ENCODE measurements at places on chromosomes 6 and 20. TPM values are rescaled to one million over a fixed set of nuclear protein-coding genes. Genes with fewer than 3 reads are reported as not detected.
A peak's percentile ranks its signal among the peaks of the same experiment; 100 is the strongest.

SLC25A27 gene
- total RNA-seq, result 33.8 TPM

EEF1A1 gene
- 11,574 TPM for total RNA-seq

KLHDC3 gene
- total RNA-seq, result 95.1 TPM

SYNJ2 gene
- 41.0 TPM for total RNA-seq

PRDM13 gene
- total RNA-seq, result not detected

NR2E1 gene
- total RNA-seq, result not detected

PPIL6 gene
- 4.8 TPM for total RNA-seq

DNA sequence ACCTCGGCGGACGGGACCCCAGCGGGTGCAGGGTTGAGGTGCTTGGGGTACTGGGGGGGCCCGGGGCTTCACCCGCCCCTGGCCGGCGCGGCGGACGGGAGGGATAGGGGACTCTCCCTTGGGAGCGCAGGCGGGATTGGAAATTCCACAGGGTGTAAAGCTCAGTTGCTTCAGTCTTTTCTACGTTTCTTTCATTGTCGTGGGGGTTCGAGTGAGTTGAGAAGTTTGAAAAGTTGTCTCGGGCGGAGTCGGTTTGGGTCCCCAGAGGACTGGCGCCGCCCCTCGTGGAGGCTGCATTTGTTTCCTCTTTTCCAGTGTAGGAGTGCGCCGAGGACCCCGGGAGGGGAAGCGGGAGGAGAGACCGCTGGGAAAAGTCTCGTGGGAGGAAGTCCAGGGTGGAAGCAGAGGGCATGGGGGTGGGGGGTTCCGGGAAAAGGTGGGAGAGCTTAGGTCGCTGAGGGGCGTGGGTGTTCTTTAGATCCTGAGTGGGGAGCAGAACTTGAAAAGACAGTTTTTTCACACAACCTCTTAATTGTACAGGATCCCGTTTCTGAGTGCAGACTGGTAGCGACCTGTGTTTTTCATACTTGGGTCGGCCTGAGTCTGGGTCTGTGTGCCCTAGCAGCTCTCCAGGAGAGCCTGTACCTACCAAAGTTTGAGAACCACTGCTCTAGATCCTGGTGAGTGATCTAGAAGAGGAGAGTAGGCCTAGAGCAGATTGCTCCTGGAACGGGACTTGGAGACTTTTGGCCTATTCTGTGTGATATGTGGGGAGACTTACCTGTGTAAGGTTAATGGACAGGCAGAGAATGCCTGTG, 495 bp downstream of the FAM83B start:
- DNase-seq, result peak; percentile 59
- peak overlapping the region; percentile 99 for H3K4me3 ChIP-seq
- H3K27me3 ChIP-seq, result peaks cover 6% of the 10 kb centered on the region
- peak overlapping the region; percentile 99 for H3K27ac ChIP-seq

- H3K27ac ChIP-seq, result no peak overlapping the region
- H3K4me1 ChIP-seq, result peaks cover 12% of the 10 kb centered on the region
- no peak overlapping the region for H3K4me3 ChIP-seq
- no peak for DNase-seq
- H3K27me3 ChIP-seq, result no peaks in the 10 kb centered on the region
Measured at GRCh38 chr6:118535176-118535844, 12.8 kb upstream of the PLN start.

GRCh38 chr6:80143419-80143937, 37.0 kb downstream of the BCKDHB start:
- DNase-seq, result no peak
- H3K4me3 ChIP-seq, result no peak overlapping the region
- H3K4me1 ChIP-seq, result peaks cover 16% of the 10 kb centered on the region
- peak overlapping the region; percentile 32 for H3K27ac ChIP-seq
- no peaks in the 10 kb centered on the region for H3K27me3 ChIP-seq
- H3K36me3 ChIP-seq, result peaks cover 13% of the 10 kb centered on the region

- H3K36me3 ChIP-seq, result peaks cover 5% of the 10 kb centered on the region
- peak; percentile 65 for DNase-seq
- H3K4me1 ChIP-seq, result peaks cover 24% of the 10 kb centered on the region
- no peaks in the 10 kb centered on the region for H3K27me3 ChIP-seq
- no peak overlapping the region for H3K27ac ChIP-seq
Measured at GRCh38 chr6:52286798-52287432, 2.4 kb upstream of the MCM3 start.

- H3K4me3 ChIP-seq, result no peak overlapping the region
- H3K4me1 ChIP-seq, result no peaks in the 10 kb centered on the region
- no peak for DNase-seq
- H3K27me3 ChIP-seq, result peaks cover 8% of the 10 kb centered on the region
- H3K27ac ChIP-seq, result no peak overlapping the region
Measured at GRCh38 chr6:105459864-105460263, 57.0 kb upstream of the PREP start.

- H3K4me1 ChIP-seq, result peaks cover 20% of the 10 kb centered on the region
- DNase-seq, result no peak
- H3K4me3 ChIP-seq, result no peak overlapping the region
- H3K27ac ChIP-seq, result peak overlapping the region; percentile 39
- H3K27me3 ChIP-seq, result no peaks in the 10 kb centered on the region
Measured at GRCh38 chr6:17703256-17703694, 3.5 kb downstream of the NUP153 start.

GRCh38 chr6:22732176-22732970, 163.0 kb downstream of the HDGFL1 start:
- DNase-seq, result no peak
- no peaks in the 10 kb centered on the region for H3K27me3 ChIP-seq
- no peaks in the 10 kb centered on the region for H3K36me3 ChIP-seq
- peak overlapping the region; percentile 7 for H3K27ac ChIP-seq
- H3K4me3 ChIP-seq, result no peak overlapping the region

DNA sequence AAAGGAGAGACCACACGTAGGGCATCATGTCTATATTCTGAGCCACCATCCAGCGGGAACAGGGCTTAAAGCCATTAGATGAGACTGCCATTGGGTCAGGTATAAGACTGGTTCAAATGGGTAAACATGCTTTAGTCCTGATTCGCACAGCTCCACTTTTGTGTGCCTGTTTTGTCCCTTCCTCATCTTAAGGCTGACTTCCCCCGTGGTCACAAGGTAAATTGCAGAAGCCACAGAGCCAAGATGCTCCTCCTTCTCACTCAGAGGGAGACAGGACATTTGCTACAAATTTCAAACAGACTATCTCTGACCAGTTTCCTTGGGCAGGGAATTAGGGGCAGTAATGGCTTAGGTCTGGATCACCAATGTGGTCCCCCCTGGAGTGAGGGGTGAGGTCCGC, 11.4 kb upstream of the IFNGR1 start:
- no peak for DNase-seq
- H3K4me3 ChIP-seq, result no peak overlapping the region
- H3K27ac ChIP-seq, result no peak overlapping the region
- H3K36me3 ChIP-seq, result no peaks in the 10 kb centered on the region

DNA sequence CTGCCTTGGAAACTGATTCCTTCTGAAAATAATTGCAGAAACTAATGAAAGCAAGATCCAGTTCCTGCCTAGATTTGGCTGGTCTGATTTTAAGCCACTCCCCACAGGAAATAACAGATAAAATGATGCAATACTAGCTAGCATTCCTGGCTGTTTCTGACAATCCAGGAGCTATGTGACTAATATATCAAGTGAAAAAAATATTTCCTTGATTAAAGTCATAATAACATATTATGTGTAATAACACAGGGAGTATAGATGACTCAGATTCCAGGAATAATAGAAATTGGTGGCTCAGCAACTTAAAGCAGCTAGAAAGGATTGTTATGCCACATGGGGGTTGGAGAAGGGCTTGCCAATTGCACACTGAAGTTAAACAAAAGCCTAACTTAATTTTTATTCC, 182.7 kb upstream of the SALL4 start:
- DNase-seq, result no peak
- H3K4me1 ChIP-seq, result peaks cover 16% of the 10 kb centered on the region
- H3K4me3 ChIP-seq, result no peak overlapping the region
- no peaks in the 10 kb centered on the region for H3K36me3 ChIP-seq
- H3K27ac ChIP-seq, result peak overlapping the region; percentile 87

DNA sequence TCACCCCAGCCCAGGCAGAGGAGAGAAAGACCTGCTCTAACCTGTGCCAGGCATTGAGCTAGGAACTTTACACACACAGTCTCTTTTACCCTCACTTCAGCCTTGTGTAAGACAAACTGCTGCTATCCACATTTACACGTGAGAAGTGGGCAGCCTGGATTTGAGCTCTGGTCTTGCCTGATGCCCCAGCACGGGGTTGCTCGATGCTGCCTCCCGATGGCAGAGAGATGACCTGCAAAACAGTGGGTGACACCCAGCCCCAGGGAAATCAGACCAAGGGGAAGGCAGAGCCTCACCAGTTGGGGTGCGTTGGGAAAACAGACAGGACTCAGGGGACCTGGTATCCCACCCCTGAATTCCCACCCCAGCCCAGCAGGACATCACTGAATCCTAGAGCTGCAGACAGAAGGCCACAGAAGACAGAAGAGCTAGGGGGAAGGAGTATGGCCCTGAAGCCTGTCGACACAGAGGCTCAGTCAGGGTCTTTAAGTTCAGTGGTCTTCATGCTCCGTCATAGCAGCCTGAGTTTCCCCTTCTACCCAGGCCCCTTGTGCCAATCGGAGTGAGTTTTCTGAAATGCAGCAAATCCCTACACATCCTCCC, 990 bp downstream of the BPI start:
- DNase-seq, result no peak
- H3K27ac ChIP-seq, result no peak overlapping the region

DNA sequence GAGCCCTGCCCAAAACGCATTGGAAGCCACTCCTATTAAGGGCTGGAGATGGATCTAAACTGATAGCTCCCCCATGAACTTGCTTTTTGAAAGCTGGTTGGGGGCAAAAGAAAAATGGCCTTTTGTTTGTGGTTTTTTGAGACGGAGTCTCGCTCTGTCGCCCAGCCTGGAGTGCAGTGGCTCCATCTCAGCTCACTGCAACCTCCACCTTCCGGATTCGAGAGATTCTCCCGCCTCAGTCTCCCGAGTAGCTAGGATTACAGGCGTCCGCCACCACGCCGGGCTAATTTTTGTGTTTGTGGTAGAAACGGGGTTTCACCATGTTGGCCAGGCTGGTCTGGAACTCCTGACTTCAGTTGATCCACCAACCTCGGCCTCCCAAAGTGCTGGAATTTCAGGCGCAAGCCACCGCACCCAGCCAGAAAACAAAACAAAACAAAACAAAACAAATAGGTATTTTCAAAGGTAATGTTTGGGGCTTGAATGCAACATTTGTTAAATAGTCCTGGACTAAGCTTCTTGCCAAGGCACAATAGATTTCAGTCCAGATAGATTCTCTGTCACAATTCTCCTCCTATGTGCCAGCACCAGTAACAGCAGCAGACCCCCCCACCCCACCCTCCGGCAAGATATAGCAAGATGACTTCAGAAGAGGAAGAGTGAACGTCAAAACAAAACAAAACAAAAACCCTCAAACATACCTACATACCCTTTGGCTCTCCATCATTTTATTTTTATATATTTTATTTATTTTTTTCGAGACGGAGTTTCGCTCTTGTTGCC, 26.5 kb upstream of the ABT1 start:
- H3K27ac ChIP-seq, result no peak overlapping the region
- peaks cover 16% of the 10 kb centered on the region for H3K4me1 ChIP-seq
- no peak for DNase-seq

DNA sequence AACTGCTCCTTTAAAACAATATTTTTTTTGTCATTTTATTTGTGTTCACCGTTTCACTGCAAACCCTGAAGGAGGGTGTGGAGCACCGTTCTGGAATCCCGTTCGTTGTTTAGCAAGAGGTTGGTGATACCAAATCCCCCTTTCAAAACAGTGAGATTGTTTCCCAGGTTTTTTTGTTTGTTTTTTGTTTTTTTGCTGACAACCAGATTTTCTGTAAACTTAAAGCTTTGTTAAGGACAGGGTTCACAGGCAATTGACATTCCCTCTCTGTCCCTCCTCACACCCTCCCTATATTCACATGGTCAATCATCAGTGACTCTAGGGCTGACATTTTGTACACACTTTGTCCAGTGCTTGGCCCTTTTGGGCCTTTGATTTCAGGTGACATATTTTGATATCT, 21.0 kb upstream of the MROH8 start:
- peaks cover 27% of the 10 kb centered on the region for H3K36me3 ChIP-seq
- peaks cover 14% of the 10 kb centered on the region for H3K4me1 ChIP-seq
- H3K27ac ChIP-seq, result no peak overlapping the region
- no peak for DNase-seq
- no peaks in the 10 kb centered on the region for H3K27me3 ChIP-seq
- no peak overlapping the region for H3K4me3 ChIP-seq

DNA sequence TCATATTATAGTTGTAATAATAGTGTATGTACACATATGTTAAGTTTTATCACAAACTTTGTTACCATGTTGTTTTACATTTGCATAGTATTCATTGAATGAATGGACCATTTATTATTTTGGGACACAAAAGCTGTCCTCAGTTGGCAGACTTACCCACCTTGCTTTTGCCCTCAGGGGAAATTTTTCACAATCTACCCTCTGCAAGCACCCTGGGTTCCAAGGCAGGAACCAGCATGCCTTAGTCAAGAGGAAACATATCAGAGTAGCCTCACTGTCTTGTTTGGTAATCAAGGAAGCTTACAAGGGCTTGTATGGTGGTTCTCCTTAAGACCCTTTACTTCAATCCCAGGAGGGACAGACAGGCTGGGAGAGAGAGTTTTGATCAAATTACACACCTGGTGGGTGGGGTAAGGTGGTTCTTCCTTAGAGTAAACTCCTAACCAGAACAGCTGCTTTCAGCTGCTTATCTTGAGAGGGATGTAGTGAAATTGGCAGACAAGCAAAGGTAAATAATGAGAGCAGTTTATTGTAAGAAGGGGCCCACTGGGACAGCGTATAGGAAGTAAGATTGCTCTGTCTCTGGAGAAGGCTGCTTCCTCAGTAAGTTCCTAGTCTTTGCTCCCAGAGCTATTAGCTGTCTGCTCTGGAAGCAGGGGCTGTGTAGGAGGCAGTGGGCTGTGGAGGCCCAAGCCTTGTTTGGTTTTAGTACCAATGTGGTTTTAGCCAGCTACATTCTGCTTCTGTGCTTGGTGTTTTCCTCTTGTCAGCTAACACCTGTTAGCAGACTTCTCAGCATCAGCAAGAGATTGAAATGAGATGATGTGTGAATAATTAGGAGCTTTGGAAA, 31.1 kb downstream of the BRPF3 start:
- no peak overlapping the region for H3K4me3 ChIP-seq
- H3K4me1 ChIP-seq, result peaks cover 24% of the 10 kb centered on the region
- H3K36me3 ChIP-seq, result peaks cover 54% of the 10 kb centered on the region
- no peak for DNase-seq

DNA sequence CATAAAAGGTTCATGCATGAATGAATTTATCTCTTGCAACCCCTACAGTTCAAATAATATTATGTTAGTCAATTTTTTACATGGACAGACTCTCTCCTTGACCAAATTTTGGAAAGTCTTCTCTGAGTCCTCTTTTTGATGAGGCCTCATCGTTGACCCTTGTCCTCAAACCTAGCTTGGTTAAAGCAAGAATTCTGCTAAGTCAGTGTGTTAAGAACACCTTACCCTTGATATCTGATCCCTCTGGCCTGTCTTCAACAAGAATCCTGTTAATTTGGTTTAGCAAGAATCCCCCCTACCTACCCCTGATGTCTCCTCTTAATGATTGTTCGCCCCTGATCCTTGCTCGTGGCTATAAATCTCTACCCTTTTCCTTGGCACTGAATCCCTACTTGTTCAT, 301.4 kb downstream of the LAMA2 start:
- peaks cover 29% of the 10 kb centered on the region for H3K4me1 ChIP-seq
- H3K4me3 ChIP-seq, result no peak overlapping the region
- no peaks in the 10 kb centered on the region for H3K36me3 ChIP-seq
- no peak for DNase-seq

GRCh38 chr6:121688974-121689373, 253.5 kb downstream of the GJA1 start:
- no peaks in the 10 kb centered on the region for H3K27me3 ChIP-seq
- no peak overlapping the region for H3K27ac ChIP-seq
- H3K36me3 ChIP-seq, result no peaks in the 10 kb centered on the region
- H3K4me1 ChIP-seq, result peaks cover 34% of the 10 kb centered on the region
- H3K4me3 ChIP-seq, result no peak overlapping the region

All from mesothelial cell of epicardium (in vitro differentiated cells).